Esophagus squamous epithelium (tissue), 5 donors: ENCODE measurements at places on chromosomes 5 and 9. TPM values are rescaled to one million over a fixed set of nuclear protein-coding genes. Genes with fewer than 3 reads are reported as not detected.

The PHF24 gene
- total RNA-seq = 0.57 TPM

- DNase-seq = no peak
Observed at GRCh38 chr5:74556006-74556405, 84.5 kb downstream of the ENC1 start.

DNA sequence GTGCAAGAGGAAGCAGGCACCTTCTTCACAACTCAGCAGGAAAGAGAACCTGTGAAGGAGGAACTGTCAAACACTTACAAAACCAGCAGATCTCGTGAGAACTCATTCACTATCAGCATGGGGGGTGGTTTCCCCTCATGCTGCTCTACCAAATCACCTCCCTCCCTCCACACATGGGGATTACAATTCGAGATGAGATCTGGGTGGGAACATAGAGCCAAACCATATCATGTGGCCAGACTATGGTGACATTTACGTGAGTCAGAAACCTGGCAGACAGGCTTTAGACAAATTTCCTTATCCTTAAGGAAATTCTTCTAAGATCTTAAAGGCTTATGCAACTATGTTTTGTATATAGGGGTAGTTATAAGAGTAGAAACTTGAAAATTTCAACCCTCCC, 8.7 kb upstream of the AOPEP start:
- no peak for DNase-seq

GRCh38 chr9:133825555-133826218, 87.5 kb upstream of the SARDH start:
- no peak for DNase-seq

DNA sequence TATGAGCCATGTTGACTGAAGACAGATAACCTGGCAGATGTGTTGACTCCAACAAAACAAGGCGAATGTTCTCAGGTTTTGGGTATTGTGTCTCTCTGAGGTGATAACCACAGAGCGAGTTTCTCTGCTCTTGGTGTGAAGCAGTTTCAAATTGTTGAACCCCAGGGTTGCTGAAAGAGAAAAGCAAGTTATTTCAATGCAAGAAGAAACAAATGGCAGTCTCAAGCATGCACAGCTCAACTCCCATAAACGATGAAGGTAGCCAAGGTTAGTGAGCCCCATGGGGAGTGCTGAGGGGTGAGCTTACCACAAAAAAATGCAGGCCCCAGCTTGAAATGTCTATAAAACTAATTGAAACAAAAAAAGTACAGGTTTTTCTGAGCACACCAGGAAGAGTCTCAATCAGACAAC, 220.8 kb upstream of the DAPK1 start:
- DNase-seq = no peak

DNA sequence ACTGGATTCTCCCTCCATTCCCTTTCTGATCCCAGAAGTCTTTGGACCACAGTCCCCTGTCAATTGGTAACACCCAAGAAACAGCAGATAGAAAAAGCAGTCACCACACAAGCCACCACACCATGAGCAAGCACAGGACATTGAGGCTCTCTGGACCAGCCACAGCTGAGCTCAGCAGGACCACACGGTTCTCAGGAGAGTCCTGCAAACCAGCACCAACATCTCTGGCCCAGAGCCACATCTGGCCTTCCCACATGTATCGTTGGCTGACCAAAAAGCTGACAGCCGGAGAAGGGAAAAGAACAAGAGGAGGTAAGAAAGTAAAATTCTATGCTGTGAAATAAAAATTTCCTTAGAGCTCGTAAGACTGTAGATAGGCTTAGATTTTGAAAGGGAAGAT, 56.7 kb downstream of the KLHL3 start:
- no peak for DNase-seq

GRCh38 chr9:102778746-102779145, 216.4 kb upstream of the CYLC2 start:
- DNase-seq = no peak

DNA sequence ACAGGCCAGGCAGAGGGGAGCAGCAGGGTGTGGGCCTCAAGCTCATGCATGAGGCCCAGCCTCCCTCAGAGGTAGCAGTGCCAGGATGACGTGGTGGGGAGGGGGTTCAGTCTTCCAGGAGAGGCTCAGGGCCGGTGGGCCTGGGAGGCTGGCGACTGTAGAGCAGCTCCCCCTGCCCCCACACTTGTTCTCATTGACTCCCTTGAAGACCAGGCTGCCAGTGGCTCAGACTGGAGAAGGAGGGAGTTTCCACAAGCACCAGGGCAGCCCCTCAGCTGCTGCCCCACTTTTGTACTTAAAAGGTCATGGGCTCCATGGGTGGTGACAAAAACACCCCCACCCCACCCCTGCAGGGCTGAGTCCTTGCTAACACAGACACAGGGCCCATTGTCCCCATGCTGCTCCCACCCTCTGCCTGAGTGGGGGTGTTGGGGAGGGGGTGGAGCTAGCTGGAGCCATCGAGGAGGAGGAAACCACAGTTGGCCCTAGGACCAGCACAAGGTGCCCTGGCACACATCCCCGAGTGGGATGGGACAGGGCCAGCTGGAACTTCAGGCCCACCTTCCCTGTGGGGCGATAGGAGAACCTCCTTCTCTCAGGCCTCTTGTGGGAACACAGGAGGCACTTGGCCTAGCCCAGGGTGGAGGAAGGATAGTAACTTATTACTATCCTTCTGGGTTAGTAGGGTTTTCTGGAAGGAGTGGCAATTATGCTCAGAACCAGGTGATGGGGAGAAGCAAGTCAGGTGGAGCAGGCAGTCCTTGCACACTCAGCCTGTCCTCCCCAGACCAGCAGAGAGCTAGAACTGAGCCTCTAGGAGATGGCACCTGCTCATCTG, 10.7 kb downstream of the PDLIM4 start:
- no peak for DNase-seq

DNA sequence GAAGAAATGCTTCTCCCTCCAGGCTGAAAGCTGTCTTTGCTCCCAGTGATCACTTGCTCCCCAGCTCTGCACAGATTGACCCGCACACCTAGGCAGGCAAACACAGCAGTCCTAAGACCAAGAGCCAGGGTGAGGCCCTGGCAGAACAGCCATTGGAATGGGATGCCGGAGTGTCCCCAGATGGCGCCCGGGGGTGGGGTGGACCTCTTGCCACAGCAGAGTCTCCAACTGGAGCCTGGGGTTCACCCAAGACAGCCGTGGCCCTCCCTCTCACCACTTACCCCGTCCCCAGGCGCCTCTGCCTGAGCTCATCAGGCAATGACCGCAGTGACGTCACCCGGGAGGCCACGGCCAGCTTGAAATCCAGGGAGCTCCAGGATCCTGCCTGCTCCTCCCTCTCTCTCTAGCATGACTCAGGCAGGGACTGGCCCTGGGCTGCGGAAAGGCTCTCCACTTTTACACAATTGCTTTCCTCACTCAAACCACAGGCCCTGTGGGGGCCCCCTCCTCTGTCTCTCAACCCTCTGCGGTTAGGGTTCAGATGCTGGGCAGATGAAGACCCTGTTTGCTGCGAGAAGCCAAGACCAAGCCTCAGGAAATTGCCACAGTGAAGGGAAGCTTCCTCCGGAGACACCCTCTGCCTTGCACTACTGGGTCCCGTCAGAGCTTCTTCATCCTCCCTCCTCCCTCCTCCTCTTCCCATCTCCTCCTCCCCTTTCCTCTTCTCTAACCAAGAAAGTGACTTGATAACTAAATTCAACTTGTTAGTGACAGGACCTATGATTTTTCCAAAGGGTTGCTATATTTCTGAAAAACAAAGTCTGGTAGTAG, 24.3 kb upstream of the PTGES start:
- DNase-seq = peak; percentile 58

- DNase-seq = no peak
Observed at GRCh38 chr5:178160176-178160575, 6.5 kb upstream of the NHP2 start.

The SMIM33 gene
- total RNA-seq = not detected

DNA sequence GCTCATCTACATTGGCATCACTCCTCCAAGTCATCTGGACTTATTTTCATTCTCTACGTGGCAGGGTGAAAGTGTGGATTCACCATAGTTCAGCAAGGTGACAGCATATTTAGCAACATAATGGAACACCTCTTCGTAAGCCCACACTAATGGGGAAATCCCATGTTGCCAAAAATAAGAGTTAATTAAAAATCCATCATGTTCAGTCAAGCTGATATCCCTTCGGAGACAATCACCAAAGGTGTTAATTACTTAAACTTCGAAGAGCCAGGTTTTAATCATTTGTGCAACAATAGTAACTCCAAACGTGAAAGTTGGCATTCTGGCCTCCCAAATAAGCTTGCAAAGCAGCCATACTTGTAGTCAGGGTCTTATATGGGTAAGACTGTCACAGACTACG, 242.9 kb downstream of the NSG2 start:
- no peak for DNase-seq

DNA sequence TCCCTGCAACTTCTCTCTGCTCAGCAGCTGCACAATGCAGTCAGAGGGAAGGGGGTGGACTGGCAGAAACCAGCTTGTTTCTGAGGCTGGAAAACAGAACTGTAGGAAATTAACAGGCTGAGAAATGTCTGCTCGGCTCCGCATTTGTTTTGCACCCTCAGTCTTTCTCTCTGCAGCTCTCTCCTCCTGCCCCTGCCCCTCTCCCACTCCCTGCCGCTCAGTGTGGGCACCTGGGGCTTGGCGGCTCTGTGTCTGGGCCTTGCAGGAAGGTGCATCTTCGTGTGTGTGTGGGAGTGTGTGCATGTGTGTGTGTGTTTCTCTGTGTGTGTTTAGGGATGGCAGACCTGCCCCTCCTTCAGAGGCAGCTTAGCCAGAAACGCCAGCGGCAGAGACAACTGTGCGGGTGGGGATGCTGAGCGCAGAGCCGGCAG, 53.0 kb downstream of the PCDH1 start:
- DNase-seq = no peak

DNA sequence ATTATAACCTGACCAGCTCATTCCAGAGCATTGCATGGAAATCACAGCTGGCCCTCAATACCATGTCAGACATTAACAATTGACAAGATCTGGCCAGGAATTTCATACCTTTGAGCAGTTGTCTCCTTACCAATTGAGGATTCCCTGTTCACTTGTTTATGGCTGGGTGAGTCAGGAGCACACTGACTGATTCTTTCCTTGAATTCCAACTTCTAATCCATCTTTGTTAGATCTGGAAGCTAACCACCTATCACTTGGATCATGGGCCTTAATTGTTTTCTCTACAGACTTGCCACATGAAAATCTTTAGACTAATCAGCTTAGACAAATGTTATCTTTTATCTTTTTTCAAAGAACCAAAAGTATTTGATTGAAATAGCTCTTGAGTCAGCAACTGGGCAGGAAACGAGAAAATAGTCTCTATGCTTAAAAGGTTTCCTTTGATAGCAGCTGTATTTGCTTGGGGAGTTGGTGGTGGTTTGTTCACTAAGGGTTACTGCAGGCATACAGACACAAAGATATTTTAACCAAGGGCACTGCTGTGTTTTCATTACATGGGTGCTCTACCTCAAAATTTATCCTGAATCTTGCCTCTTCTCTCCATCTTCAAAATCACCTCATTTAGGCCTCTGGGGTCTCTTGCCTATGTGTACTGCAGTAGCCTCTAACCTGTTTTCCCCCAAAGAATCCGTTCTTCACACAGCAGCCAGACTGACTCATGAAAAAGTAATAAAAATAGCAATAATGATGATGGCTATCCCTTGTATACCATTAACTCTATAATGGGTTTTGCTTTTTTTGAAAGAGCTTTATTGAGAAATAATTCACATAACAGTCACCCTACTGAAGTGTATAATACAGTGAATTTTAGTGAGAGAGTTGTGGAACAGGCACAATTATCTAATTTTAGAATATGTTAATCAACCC, 197.0 kb upstream of the NMUR2 start:
- no peak for DNase-seq

The CTSV gene
- 9.9 TPM for total RNA-seq

The LCN9 gene
- not detected for total RNA-seq

DNA sequence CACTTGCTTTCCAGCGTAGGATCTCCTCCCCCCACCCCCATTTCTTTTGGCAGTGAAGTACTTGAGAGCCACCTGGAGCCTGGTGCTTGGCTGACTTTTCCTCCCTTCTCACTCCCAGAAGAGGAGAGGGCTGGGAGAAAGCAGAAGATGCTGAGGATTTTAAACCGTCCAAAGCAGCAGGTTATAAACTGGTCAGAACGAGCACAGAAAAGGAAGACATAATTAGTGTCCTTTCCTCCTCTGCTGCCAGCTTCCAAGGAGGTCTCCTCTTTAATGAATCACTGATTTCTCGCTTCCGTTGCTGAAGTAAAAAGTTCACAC, 563 bp upstream of the FGF10 start:
- no peak for DNase-seq

DNA sequence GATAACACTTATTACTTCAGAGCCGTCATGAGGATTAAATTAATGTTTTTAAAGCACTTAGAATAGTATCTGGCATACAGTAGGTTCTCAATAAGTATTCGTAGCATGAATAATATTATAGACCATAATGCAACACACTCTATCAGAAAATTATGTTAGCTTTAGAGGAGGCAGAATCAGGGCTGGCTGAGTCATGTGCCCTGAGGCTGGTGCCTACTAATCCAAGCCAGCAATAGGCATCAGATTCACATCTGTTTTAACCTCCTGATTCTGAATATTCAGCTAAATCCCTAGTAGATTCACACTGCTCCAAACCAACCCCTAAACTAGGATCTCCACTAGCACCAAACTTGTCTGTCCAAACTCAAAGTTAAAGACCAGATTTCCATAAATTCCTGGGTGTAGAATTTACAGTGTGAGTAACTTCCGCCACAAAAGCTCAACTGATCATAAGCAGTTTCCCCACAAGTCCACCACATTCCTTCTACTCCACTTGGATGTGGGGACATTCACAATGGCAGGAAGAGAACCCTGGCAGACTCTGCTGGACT, 170.0 kb upstream of the DAPK1 start:
- DNase-seq = no peak

The SLC35D2 gene
- total RNA-seq = 18.5 TPM

The ENTPD2 gene
- 1.3 TPM for total RNA-seq

GRCh38 chr9:96084331-96084734, 208.8 kb downstream of the ERCC6L2 start:
- no peak for DNase-seq

DNA sequence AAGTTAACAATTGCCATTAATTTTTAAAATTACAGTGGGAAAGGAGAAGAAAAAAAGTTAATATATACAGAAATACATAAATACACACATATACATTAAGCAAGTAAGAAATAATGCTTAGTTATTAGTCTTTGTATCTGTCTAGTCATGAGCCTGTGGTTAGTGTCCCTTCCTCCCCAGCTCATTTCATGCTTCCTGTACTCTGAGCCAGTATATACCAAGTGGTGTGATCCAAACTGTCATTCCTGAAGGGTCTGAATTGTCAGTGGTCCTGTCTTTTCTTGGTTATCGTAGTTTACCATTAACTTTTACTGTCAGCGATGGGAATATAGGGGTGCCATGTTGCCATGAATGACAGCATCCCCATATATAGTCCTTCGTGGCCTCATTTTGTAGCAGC, 24.2 kb upstream of the STOM start:
- no peak for DNase-seq

GRCh38 chr5:78627175-78627574, 21.4 kb downstream of the LHFPL2 start:
- DNase-seq = no peak

GRCh38 chr9:28671000-28671399, 1097.7 kb upstream of the C9orf72 start:
- no peak for DNase-seq

The NMUR2 gene
- total RNA-seq = not detected

The STOM gene
- total RNA-seq = 147 TPM
